Pulmonary artery endothelial cell (primary cell): ENCODE measurements at places on chromosomes 3 and 15.

- DNase-seq: peak; percentile 47
These were observed at the start of gene SENP7 for GRCh38 chr3:101512646-101513418. Gene SENP7, minus strand, starts transcription at chr3:101513212. Its CDS starts 82 bp downstream, at chr3:101513130.

DNA sequence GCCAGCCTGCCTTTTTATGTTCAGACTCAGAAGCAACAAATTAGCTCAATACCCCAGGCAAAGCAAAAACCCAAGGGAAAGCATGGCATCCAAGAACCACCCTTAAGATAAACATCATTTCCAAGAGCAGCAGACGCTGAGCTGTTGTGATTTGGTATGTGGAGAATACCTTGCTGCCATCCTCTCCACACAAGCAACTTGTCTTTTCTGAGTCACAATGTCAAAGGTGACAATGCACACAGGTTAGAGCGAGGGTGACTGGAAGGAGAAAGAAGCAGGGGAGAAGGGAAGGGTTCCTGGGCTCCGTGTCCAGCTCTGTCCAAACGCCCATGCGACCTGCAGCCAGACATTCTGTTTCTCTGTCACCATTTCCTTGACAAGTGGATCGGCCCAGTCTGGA is 6.0 kb downstream of the PCSK6 start:
- no peak for DNase-seq

- no peak for DNase-seq
These were observed 258.1 kb upstream of the MCTP2 start for GRCh38 chr15:93973287-93973686.

- no peak for DNase-seq
These were observed 93.4 kb downstream of the NEDD4 start for GRCh38 chr15:55900019-55900418.

GRCh38 chr3:66625505-66626216 is 124.8 kb upstream of the LRIG1 start:
- no peak for DNase-seq
